ENCODE measurements at places on chromosomes 16 and 17. TPM values are rescaled to one million over a fixed set of nuclear protein-coding genes. Genes with fewer than 3 reads are reported as not detected.

DNA sequence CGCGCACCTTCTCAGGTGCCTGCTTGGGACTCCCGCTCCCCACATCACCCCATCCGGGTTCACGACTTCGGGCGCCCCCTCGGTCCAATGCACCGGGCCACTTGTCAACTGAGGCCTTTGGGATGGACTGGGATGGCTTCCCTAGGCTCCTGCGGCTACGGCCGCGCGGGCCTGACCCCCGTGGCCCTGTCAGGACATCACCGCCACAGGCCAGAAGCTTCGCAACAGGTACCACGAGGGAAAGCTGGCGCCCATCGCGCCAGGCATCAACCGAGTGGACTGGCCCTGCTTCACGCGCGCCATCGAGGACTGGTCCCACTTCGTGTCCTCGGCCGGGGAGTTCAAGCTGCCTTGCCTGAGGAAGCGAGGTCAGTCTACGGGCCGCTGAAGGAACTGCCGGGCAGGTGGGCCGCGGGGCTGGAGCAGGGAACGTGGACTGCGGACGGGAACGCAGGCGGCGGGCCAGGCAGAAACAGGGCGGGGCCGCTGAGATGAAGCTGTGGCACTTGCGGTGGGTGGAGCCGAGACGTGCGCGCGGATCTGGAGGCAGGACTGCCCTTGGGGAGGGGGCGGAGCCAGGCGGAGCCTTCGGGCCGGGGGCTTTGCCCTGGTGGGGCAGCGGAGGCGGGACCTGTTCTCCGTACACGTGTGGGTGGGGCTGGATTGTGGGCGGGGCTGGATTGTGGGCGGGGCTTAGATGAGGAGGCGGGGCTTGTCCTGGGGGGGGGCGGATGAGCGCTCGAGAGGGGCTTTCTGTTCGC lies 13.7 kb upstream of the CNGB1 start:
- DNase-seq = peak; percentile 70

- DNase-seq = no peak
Measured at GRCh38 chr16:69326172-69326873, 4.1 kb downstream of the PDF start.

DNA sequence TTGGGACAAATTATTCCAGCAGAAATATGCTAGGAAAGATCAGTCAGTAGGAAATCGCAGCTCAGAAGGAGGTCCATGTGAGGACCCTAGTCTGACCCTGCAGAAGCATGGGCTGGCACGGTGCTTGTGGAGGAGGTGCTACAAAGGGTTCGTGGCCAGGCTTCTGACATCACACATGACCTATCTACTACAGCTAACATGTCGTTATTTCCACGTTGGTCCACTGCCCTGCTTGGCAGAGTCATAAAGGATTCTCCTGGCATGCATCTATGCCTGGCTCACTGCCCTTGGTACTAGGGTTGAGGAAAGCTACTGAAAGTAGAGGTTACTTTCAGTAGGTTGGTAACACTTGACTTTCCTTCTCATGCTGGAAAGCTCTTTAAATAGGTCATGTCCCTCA lies 118.1 kb upstream of the SHISA6 start:
- no peak for DNase-seq

DNA sequence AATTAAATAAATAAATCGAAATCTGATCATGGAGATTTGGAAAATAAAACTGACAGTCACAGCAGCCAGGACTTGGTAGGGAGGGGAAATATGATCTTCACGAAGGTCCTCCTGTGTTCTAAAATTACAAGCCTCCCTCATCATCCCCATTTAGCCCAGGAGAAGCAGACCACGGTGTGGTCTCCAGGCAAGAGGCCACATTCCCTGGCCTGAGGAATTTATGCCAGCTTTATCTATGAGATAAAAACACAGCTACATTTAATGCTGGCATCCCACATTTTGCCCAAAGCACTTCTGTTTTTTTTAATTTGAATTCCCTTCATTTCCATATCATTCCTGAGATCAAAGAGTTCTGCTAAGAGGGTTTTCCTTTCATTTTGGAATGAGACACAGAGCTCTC lies 43.2 kb downstream of the ABCC12 start:
- DNase-seq = no peak

- no peak for DNase-seq
Measured at GRCh38 chr17:40454613-40454995, 11.4 kb downstream of the IGFBP4 start.

GRCh38 chr17:75799402-75799801 lies 14.8 kb downstream of the UNK start:
- no peak for DNase-seq

- DNase-seq = peak; percentile 28
Measured at GRCh38 chr16:17556276-17557052, 85.7 kb upstream of the XYLT1 start.

- DNase-seq = no peak
Measured at GRCh38 chr16:83312015-83312717, 495.6 kb upstream of the HSBP1 start.

GRCh38 chr16:86193528-86194193 lies 294.7 kb downstream of the IRF8 start:
- no peak for DNase-seq

DNA sequence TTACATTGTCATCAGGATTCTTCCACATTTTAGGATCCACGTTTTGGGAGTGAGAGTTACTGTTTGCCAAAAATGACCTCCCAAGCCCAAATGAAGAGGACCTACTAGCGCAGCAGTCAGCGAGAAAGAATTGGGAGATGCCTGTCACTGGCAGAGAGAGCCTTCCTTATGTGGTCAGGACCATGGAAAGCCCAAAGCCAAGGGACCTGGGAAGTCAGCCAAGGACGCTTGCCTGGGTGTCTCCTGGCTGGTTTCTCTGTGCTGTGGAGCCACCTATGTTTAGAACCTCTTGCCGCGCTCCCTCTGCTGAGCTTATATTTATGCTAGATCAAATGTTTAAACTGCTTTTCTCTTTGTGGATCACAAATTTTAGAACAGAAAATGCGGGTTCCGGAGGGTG lies 24.9 kb upstream of the RHBDL3 start:
- DNase-seq = peak; percentile 32

GRCh38 chr17:4195306-4195705 lies 52.3 kb downstream of the CYB5D2 start:
- DNase-seq = peak; percentile 85

- DNase-seq = no peak
Measured at GRCh38 chr17:19287651-19288050, 50.5 kb downstream of the EPN2 start.

GRCh38 chr17:13917634-13918033 lies 151.7 kb upstream of the COX10 start:
- no peak for DNase-seq

DNA sequence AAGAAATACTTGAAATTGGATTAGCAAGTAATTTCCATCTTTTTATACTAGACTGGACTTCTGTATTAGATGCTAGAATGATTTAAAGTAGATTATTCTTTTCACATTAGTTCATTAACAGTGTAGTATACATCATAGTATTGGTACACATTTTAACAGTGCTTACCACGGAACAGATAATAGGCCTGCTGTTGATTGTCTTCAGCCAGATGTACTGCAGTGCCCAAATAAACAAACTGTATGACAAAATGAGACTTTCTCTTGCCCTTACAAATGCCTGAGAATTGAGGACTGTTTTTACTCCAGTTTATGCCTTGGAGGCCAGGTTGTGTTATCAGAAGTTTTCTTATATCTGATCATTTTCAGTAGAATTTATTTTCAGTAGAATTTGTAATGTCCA lies 631 bp downstream of the EVI2A start:
- DNase-seq = peak; percentile 26

- DNase-seq = no peak
Measured at GRCh38 chr16:22977294-22977697, 163.3 kb downstream of the HS3ST2 start.

GRCh38 chr17:76725580-76726230 lies 701 bp downstream of the JMJD6 start:
- no peak for DNase-seq

DNA sequence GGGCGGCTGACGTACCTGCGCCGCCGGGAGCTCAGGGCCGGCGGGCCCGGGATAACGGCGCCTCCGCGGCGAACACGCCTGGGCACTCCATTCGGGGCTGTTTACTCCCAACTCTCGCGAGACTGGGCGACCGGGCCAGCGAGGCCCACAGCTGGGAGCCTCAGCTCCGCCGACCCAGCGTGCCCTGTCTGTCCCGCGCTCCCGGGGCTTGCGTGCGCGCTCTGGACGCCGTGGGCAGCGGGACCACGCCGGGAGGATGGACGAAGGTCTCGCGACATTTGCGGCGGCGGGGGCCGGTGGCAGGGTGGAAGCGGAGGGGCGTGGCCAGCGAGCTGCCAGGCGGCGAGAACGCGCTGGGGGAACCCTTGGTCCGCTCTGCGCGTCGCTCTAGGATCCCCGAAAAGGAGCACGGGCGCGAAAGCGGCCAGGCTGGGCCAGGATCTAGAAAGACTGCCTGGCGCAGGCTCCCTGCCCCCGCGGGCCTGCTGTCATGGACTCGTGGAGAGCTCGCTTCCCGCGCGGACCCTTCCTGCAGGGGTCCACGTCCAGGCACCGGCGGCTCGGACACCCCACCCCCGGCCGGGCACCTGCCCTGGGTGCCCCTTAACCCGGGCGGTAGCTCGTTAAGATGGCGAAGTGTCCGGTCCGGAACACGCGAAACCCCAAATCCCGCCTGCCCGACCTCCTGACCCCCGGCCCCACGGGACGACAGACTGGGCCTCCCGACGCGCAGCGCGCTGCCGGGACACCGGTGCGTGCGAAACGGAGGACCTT lies at the start of gene MBTPS1:
Gene MBTPS1 (minus strand): TSS at position 223 of the 774 bp plus-strand sequence. CDS start 15,159 bp downstream, outside the sequence.
- DNase-seq = peak; percentile 95

DNA sequence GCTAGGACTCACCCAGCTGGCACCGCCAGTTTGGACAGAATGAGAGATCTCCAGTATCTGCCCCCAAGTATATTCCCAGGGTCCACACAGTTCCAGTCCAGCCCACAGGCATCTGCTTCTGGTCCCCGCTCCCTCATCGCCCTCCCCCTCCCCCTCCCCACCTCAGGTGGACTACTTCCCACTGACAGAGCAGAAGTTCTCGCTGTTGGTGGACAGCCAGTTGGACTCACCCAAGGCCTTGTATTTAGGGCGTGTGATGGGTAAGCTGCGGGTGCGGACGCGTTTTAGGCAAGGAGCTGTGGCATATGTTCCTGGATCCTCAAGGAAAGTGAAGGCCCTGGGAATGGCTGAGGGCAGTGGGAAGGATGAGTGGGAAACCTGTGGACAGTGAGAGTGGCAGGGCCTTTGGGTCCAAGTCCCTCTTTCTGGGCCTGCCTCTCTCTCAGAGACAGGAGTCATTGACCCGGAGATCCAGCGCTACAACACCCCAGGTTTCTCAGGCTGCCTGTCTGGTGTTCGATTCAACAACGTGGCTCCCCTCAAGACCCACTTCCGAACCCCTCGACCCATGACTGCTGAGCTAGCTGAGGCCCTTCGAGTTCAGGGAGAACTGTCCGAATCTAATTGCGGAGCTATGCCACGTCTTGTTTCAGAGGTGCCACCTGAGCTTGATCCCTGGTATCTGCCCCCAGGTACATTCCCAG lies 14.9 kb downstream of the CNTNAP1 start:
- DNase-seq = no peak

DNA sequence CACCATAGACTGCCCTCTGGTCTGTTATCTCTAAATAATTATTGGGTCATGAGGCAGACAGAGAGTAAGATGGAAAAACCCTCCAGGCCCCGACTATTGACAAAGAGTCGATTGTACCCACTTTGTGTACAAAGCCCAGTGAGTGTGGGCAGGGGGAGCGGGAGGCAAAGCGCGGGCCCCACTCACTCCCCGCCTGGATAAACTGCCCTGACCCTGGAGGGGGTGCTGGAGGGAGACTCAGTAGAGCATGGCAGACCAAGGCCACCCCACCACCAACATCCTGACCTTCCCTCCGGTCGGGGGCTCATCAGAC lies 11.2 kb upstream of the CPSF4L start:
- no peak for DNase-seq

DNA sequence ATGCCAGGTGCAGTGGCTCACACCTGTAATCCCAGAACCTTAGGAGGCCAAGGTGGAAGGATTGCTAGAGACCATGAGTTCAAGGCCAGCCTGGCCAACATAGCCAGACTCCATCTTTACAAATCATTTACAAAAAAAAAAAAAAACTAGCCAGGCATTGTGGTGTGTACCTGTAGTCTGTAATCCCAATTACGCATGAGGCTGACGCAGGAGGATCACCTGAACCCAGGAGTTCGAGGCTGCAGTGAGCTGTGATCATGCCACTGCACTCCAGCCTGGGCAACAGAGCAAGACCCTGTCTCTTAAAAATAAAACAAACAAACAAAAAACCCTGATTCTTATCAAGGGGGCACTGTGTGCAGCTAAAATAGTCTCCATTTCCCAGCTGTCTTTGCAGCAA lies 16.8 kb upstream of the HAP1 start:
- no peak for DNase-seq

- no peak for DNase-seq
Measured at GRCh38 chr17:77510133-77510796, 369.5 kb downstream of the SEC14L1 start.

GRCh38 chr16:89572485-89573205 lies 2.9 kb upstream of the CPNE7 start:
- no peak for DNase-seq

GRCh38 chr16:13896543-13897182 lies 23.3 kb upstream of the ERCC4 start:
- peak; percentile 20 for DNase-seq

- DNase-seq = peak; percentile 1
Measured at GRCh38 chr16:23876256-23876896, 40.6 kb downstream of the PRKCB start.

DNA sequence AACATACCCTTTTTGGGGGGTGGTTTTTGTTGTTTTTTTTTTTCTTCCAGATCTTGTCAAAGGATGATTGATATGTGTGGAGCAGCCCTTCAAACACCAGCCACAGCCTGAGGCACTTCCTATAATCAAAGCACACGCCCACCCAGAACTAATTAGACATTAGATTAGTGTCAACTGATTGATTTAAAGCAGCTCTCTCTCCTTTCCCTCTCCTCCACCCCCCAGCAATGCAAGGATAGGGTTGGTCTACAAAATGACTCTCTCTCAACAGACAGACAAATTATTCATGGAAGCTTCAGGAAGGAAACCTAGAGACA lies 250.3 kb upstream of the SOX9 start:
- no peak for DNase-seq

GRCh38 chr17:2485543-2485942 lies 26.1 kb downstream of the METTL16 start:
- DNase-seq = no peak

GRCh38 chr17:6867849-6868248 lies 36.3 kb upstream of the TEKT1 start:
- no peak for DNase-seq

DNA sequence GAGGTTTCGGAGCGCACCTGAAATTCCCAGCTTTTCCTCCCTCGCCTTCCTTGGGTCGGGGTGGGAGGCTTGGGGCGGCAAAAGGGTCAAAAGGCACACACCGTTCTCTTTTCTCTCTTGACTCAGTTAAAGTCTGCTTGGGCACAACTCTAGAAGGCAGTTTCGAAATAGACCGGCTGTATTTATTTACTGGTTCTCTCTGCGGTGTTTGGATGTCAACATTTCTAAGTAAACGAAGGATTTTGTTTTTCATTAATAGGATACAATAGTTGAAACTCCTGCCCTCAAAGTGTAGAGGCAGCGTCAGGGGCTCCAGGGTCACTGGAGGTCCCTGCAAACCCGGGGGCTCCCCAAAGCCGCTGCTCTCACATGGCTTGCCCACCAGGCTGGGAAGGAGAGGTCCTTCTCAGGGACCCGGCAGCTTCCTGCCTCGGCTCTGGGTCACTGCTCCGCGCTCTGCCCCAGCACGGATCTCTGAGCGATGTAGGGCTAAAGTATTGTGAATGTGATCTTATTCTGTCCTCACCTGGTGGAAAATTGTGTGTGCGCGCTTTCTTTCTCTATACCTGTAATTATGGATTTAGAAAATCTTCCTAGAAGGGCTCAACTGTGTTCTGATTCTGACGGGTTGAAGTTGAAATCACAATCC lies 952 bp downstream of the BMERB1 start:
- DNase-seq = peak; percentile 20

KRT40 gene
- total RNA-seq = not detected

WDR90 gene
- 4.8 TPM for total RNA-seq

KRTAP9-1 gene
- total RNA-seq = not detected

GJC1 gene
- 19.3 TPM for total RNA-seq
